ENCODE measurements at places on chromosomes 13 and 19. TPM values are rescaled to one million over a fixed set of nuclear protein-coding genes. Genes with fewer than 3 reads are reported as not detected.

DNA sequence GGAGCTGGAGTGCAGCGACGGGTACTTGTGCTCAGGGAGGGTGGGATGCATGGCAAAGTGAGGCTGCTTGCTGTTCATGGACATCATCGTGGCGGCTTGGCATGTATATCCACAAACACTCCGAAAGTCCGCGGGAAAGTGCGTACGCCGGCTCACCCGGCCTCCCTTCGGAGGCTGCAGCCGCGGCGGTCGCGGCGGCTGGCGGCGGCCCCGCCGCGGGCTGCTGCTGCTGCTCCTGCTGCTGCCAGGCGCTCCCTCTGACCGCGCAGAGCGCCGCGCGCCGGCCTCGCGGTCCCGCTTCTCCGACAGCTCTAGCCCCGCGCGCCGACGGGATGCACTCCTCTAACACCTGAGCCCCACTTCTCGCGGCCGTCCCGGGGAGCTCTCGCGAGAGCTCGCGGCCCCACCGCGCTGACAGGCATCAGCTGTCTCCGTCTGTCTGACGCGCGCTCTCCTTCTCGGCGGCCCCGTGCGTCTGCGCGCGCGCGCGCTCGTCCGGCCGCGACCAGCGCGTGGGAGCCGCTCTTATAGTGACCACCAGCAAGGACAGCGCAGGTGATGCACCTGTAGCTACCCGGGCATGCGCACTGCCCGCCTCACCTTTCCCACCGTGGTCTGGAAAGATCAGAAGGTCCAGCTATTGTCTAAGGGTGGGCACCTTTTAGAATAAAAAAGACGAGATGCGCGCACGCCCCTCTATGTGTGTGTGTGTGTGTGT lies at the start of gene POU4F1:
Gene POU4F1, minus strand, starts transcription at position 313 of the 718 bp plus-strand sequence. Its CDS starts 226 bp downstream, at position 87.
- H3K36me3 ChIP-seq = no peaks in the 10 kb centered on the region
- peak; percentile 87 for DNase-seq
- no peak within 1 kb of the TSS for H3K4me3 ChIP-seq
- H3K4me1 ChIP-seq = no peaks in the 10 kb centered on the region
- no peak within 1 kb of the TSS for H3K27ac ChIP-seq

DNA sequence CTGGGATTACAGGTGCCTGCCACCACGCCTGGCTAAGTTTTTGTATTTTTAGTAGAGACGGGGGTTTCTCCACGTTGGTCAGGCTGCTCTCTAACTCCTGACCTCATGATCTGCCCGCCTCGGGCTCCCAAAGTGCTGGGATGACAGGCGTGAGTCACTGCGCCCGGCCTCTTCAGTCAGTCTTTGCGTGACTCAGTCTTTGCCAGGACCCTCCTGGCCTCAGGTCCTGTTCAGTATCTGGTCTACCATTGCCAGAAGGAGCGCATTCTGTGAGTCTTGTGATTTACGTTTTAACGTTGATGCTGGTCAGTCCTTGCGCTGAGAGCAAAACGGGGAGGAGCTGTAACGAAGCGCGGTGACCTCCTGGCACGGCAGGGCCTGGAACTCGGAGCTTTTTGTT lies 7.6 kb upstream of the HMG20B start:
- H3K4me1 ChIP-seq = no peaks in the 10 kb centered on the region
- no peak overlapping the region for H3K4me3 ChIP-seq
- H3K36me3 ChIP-seq = no peaks in the 10 kb centered on the region
- H3K27me3 ChIP-seq = no peaks in the 10 kb centered on the region
- H3K27ac ChIP-seq = no peak overlapping the region
- DNase-seq = no peak

DNA sequence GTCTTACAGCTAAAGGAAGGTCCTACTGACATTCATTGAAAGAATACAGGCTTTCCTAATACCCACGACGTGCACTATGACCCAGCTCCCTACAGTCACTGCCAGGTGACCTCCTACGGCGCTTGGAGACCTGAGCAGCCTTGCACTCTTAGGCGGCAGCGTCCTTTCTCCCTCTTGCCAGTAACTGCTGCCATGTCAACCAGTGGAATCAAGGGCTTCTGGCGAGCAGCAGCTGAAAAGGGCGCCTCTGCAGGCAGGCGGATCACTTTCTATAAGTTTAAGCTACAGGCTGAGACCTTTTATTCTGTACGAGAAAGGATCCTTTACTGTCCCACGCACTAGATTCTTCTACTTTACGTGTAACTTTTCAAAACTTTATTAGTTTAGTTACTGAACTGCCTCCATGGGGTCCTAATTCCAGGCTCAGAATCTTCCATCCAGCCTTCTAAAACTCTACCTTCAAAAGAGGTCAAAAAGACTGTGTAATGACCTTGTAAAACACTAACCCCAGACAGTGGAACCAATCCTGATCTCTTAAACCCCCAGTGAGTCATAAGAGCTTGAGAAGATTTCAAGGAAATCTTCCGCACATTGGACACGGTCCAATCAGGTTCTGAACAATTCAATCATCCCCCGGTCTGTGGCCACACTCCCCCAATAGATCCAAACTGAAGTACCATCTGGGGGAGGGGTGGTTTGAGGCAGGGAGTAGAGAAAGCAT lies 1.9 kb downstream of the KCTD12 start:
- peak overlapping the region; percentile 89 for H3K27ac ChIP-seq
- peak; percentile 77 for DNase-seq
- no peaks in the 10 kb centered on the region for H3K36me3 ChIP-seq

DNA sequence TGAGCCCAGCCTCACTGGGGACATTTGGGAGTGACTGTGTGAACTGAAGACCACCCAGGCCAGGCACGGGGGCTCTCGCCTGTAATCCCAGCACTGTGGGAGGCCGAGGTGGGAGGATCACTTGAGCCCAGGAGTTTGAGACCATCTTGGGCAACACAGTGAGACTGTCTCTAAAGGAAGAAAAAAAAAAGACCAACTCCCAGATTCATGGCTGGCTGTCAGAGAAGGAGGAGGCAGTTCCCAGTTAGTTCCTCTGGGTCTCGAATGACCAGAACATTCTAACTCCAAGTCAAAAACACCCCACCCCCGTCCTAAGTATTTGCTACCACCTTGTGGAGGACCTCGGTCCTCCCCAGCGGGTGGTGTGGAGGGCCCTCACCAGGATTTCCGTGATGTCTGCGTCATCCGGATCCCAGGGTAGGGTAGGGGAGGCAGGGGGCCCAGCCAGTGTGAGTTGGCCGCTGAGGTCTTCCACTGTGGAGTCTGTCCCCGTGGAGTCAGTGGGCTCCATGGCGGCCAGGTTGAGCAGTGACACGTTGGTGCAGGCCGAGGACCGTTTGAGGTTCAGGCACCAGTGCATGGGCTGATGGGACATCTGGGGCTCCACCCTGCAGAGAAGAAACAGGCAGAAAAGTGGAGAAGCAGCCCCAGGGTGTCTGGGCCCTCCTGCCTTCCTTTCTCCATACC lies 1.3 kb downstream of the TSKS start:
- H3K27ac ChIP-seq = no peak overlapping the region
- no peak for DNase-seq
- no peaks in the 10 kb centered on the region for H3K27me3 ChIP-seq
- H3K4me1 ChIP-seq = peaks cover 6% of the 10 kb centered on the region
- no peaks in the 10 kb centered on the region for H3K36me3 ChIP-seq

GRCh38 chr19:52170863-52171320 lies 529 bp downstream of the ZNF836 start:
- peak overlapping the region; percentile 68 for H3K27ac ChIP-seq
- H3K27me3 ChIP-seq = no peaks in the 10 kb centered on the region
- DNase-seq = no peak
- peaks cover 8% of the 10 kb centered on the region for H3K36me3 ChIP-seq
- H3K4me3 ChIP-seq = peak overlapping the region; percentile 100
- peaks cover 7% of the 10 kb centered on the region for H3K4me1 ChIP-seq

DNA sequence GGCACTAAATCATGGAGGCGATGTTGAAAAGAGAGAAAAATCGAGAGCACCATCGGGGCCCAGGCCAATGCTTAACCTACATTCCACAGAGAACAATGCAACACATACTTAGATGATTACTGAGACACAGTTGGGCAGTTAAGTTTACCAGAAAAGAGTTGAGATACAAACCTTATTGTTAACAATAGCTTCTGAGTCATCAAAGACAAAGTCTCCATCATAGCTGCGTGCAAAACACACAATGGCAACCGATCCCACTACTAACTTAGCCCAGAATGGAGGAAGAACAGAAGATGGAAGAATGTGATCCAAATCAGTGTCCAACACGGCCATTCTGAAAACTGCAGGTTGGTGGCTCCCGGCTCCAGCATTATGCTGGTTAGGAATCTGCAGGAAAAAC lies 6.2 kb downstream of the TMTC4 start:
- no peaks in the 10 kb centered on the region for H3K27me3 ChIP-seq
- no peaks in the 10 kb centered on the region for H3K4me1 ChIP-seq
- H3K27ac ChIP-seq = no peak overlapping the region
- DNase-seq = no peak
- H3K36me3 ChIP-seq = no peaks in the 10 kb centered on the region
- H3K4me3 ChIP-seq = no peak overlapping the region

DNA sequence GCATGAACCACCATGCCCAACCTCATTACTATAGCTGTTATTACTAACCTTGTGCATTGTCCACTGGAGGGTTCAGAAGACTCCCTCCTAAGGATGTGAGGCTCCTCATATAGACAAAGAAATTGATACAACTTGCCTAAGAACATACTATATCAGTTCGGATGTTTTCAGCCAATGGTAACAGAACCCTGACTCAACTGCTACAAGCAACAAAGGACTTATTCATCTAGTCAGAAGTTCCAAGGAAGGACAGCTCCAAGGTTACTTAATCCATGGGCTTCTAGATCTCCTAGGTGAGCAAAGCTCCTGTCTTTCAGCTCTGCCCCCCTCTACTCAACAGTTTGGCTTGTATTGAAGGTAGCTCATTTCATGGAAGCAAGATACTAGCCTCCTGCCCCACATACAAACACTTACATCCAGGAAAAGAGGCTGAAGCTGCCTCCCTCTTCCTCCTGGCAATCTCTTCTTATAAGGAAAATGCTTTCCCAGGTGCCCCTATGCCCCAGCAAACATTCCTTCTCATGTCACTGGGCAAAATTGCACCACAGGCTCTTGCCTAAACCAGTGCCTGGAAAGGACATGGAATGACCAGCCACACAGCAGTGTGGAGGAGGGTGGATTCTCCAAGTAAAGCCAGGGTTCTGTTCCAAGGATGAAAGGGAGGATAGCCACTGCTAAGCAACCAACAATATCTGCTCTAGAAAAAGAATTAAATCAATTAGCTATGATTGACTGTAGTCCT lies 497.8 kb downstream of the FOXO1 start:
- no peak overlapping the region for H3K27ac ChIP-seq
- DNase-seq = no peak
- peaks cover 2% of the 10 kb centered on the region for H3K4me1 ChIP-seq
- no peak overlapping the region for H3K4me3 ChIP-seq

- no peak overlapping the region for H3K27ac ChIP-seq
- no peaks in the 10 kb centered on the region for H3K36me3 ChIP-seq
- H3K4me3 ChIP-seq = no peak overlapping the region
- DNase-seq = no peak
Observed at GRCh38 chr13:27774651-27775050, 17.6 kb upstream of the GSX1 start.

DNA sequence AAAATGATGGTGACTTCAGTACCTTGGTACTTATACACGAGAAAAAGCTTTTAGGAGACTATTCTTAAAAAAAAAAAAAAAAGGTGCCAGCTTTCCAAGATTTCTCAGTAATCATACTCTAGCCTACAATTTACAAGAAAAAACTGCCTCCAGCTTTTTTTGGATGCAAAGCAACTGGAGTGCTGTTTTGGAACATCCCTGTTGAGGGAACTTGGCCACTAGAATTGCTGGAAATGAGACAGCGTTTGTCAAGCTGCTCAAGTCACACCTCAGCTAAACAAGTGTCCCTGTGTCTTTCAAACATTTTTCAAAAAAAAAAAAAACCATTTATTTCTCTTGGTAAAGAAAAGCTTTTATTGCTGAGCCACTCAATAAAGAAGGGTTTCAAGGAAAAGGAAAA lies 413.1 kb upstream of the ARGLU1 start:
- H3K4me3 ChIP-seq = no peak overlapping the region
- no peaks in the 10 kb centered on the region for H3K27me3 ChIP-seq
- no peak for DNase-seq
- no peaks in the 10 kb centered on the region for H3K36me3 ChIP-seq
- no peaks in the 10 kb centered on the region for H3K4me1 ChIP-seq

DNA sequence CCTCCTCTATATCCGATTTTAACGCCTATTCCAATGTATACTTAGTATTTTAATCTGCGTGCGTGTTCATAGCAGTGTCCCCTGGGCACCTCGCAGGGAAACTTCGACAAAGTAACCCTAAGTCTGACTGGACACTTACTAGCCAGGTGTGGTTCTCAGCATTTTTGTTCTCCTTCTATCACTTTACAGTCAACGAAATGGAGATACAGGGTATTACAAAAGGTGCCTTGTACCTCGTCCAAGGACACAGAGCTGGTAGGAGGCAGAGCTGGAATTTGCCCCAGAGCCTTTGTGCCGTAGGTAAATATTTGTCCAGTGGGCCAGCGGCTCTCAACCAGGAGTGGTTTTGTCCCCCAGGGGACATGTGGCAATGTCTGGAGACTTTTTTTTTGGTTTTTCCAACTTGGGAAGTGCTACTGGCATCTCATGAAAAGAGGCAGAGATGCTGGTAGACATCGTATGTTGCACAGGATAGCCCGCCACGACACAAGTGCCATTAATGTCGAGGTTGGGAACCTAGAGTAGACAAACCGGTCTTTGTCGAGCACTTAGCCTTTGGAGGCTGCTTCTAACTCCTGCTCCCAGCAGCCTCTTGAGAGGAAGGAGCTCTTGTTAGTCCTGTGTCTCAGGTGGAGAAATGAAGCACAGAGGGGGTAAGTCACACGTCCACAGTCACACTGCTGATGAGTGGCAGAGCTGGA lies 1.1 kb downstream of the ZNF444 start:
- no peaks in the 10 kb centered on the region for H3K36me3 ChIP-seq
- peaks cover 9% of the 10 kb centered on the region for H3K4me1 ChIP-seq

- no peaks in the 10 kb centered on the region for H3K4me1 ChIP-seq
- no peaks in the 10 kb centered on the region for H3K27me3 ChIP-seq
- DNase-seq = no peak
- H3K4me3 ChIP-seq = no peak overlapping the region
Observed at GRCh38 chr13:49348751-49349150, 95.1 kb downstream of the CAB39L start.

- H3K27ac ChIP-seq = no peak overlapping the region
- H3K27me3 ChIP-seq = no peaks in the 10 kb centered on the region
Observed at GRCh38 chr13:92842145-92842544, 384.5 kb upstream of the GPC6 start.

DNA sequence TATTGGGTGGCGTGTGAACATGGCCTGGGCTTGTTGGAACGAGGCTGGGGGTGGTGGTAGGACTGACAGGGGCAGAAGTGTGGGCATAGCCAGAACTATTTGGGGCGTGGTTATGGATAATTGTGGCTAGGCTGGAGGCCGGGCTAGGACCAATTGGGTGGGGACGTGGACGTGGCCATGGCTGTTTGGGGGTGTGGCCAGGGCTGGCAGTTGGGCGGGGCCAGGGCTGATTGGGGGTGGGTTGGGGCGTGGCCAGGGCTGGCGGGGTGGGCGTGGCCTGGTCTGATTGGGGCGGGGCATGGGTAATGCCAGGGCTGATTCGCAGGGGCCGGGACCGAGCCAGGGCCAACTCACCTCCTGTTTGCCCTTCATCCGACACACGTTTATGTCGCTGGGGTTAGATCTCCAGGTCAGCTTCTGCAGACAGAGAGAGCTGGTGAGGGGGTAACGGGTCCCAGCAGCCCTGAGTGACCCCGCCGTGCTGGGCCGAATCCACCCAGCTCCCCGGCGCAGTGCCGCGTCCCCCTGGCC lies 2.8 kb downstream of the SEMA6B start:
- no peaks in the 10 kb centered on the region for H3K27me3 ChIP-seq
- no peak overlapping the region for H3K4me3 ChIP-seq
- no peak for DNase-seq
- no peak overlapping the region for H3K27ac ChIP-seq

Gene ZNF99
- 0.25 TPM for total RNA-seq

Gene ZNF444
- total RNA-seq = 28.4 TPM

Gene CD79A
- total RNA-seq = 11.0 TPM

Gene TNFRSF19
- 14.7 TPM for total RNA-seq

Gene NCAN
- total RNA-seq = 0.13 TPM

Gene CCDC8
- 18.9 TPM for total RNA-seq
